ENCODE measurements at places on chromosomes 12 and 14.

GRCh38 chr14:96081767-96082400, 42.7 kb downstream of the C14orf132 start:
- DNase-seq: no peak

GRCh38 chr12:28575593-28576205, 385.4 kb downstream of the CCDC91 start:
- no peak for DNase-seq

DNA sequence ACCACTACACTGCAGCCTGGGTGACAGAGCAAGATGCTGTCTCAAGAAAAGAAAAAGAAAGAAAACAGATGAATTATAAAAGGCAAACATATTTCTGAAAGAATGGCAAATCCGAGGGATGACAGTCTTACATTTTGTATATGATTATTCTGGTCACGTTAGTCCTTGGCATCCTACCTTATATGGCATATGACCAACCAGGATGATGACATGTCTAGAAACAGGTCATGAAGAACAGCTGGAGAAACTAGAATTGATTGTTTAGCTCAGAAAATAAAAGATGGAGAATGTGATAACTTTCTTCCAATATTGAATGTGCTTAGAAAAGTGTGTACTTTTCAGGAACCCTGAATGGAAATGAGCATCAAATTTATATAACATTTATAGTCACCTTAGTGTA, 19.2 kb downstream of the SLC2A14 start:
- peak; percentile 8 for DNase-seq

- DNase-seq: peak; percentile 34
Measured at GRCh38 chr12:20624718-20625117, 70.4 kb upstream of the SLCO1C1 start.

- DNase-seq: no peak
Measured at GRCh38 chr12:68614105-68614679, 3.5 kb downstream of the RAP1B start.

DNA sequence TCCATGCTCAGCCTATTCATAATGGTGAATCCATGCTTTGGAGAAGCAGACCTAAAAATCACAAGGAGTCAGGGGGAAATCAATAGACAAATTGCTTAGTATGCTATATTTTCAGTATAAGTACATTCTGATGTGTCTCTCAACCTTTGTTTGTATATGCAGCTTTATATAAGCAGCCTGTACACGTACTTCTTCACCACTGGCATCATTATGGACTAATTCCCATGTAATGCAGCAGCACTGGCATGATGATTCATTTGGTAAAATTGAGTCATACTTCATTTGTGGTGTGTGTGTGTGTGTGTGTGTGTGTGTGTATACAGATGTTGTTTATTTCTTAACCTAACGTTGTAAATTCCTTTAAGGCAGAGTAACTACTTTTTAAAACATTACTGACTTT, 10.9 kb downstream of the DCP1B start:
- peak; percentile 86 for DNase-seq

- DNase-seq: no peak
Measured at GRCh38 chr12:6768990-6769389, 2.8 kb downstream of the PTMS start.

DNA sequence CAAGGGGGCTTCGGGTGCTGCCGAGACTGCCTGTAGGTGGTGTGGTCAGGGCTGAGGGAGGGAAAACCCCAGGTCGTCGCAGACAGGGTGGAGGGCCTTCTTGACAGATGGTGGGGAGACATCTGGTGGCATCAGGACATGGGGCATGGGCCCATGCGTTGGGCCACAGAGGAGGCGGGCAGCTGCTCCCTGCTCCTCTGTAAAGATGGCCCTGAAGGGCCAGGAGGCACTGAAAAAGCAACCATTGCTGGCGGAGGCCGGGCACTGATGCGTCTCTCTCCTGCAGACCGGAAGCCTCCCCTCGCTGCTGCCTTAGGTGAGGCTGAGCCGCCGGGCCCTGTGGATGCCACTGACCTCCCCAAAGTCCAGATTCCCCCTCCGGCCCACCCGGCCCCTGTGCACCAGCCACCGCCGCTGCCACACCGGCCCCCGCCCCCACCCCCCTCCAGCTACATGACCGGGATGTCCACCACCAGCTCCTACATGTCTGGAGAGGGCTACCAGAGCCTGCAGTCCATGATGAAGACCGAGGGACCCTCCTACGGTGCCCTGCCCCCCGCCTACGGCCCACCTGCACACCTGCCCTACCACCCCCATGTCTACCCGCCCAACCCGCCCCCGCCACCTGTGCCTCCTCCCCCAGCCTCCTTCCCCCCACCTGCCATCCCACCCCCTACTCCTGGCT, 28.8 kb downstream of the CCNK start:
- DNase-seq: no peak

GRCh38 chr12:125402874-125403789, 337.9 kb downstream of the AACS start:
- peak; percentile 51 for DNase-seq

DNA sequence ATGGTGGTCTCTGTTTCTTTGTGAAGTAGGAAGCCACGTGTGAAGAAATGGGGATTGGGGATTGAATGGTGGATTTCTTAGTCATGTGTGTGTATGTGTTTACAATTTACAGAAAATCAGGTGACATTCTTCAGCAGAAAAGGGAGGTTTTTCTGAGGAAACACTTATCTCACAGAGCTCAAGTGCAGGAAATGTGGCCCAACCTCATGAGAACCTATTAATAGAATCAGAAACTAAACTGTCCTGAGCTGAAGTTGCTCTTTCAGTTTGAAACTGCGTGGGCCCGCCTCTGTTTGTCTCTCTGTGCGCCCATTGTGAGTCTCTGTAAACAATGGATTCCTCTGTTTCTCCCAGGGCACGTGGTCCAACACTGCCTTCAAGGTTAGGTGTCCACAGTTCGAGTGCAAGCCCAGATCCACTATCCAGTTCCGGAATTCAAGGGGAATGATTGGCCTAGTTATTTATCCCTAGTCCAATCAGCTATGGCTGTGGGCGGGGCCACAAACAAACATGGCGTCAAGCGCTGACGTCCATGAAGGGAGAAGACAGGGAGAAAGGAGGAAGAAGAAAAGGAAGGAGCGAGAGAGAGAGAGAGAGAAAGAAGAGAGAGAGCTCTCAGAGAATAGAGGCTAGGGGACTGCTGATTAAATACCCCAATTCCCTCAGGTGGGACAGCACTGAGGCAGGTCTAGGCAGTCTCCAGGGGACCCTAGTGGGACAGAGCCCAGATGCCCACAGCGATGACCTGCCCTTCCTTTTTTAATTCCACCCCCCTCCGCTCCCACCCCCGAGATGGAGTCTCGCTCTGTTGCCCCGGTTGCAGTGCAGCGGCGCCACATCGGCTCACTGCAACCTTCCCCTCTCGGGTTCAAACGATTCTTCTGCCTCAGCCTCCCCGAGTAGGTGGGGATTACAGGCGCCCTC, 31.4 kb upstream of the C12orf76 start:
- peak; percentile 54 for DNase-seq

- no peak for DNase-seq
Measured at GRCh38 chr12:111084158-111084557, 163.8 kb upstream of the MYL2 start.

- peak; percentile 46 for DNase-seq
Measured at GRCh38 chr12:77578466-77579220, 252.1 kb upstream of the NAV3 start.

DNA sequence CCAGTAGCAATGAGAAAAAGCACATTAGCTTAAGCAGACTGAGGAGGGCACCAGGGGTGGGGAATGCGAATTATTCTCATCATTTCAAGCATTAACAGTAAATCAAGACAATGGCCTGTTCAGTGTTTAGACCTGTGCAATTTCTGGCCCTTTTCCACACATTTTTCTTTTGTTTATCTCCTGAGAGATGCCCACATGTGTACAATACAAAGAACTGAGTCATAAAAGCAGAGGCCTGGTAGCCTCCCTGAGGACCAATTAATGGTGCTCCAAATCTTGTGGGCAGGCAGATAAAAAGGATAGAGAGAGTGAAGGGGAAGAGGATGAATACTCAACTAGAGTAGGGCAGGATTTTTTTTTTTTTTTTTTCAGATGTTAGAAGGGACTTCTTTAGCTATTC, 480.8 kb downstream of the RERGL start:
- DNase-seq: no peak

Measured in fibroblast of the aortic adventitia (primary cell).